ENCODE measurements at places on chromosomes 4 and X. TPM values are rescaled to one million over a fixed set of nuclear protein-coding genes. Genes with fewer than 3 reads are reported as not detected.

GRCh38 chrX:41759817-41760216 is 35.8 kb downstream of the GPR82 start:
- no peak for DNase-seq

DNA sequence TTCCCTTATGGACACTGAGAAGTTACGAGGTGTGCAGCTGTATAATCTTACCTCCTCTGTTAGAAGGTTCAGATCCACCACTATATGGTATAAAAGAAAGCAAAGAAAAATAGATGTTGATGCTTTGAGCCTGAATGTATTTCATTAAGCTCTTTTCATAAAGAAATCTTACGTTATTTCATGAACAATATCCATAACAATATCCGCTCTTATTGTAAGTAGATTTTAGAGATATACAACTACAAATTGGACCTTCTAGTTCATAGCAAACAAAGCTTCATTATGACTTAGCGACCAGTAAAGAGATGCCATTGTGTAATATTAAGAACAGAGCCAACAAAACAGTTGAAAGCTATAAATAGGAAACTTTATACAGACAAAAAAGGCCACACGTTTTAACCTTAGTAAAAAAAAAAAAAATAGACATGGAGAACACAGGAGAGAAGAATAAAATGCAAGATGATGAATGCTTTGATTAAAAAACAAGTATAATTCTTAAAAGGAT is 203.6 kb downstream of the PDGFC start:
- DNase-seq: no peak

Gene HSFX3
- not detected for total RNA-seq

Gene TBC1D9
- 0.04 TPM for total RNA-seq

Gene SOWAHD
- 0.18 TPM for total RNA-seq

Gene SPANXA1
- total RNA-seq: not detected

DNA sequence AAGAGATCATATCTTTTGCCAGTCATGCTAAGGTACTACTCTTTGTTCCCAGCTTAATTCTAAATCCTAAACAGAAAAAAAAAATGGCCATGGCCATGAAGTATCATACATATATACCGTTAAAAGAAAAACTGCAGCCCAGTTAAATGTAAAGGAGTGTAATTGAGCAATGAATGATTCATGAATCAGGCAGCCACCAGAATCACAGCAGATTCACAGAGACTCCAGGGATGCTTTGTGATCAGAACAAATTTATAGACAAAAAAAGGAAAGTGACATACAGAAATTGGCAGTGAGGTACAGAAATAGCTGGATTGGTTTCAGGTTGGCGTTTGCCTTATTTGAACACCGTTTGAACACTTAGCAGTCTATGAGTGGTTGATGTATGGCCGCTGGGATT is 42.1 kb upstream of the PDGFC start:
- no peak for DNase-seq

GRCh38 chr4:140659943-140660700 is 91.4 kb upstream of the UCP1 start:
- no peak for DNase-seq

DNA sequence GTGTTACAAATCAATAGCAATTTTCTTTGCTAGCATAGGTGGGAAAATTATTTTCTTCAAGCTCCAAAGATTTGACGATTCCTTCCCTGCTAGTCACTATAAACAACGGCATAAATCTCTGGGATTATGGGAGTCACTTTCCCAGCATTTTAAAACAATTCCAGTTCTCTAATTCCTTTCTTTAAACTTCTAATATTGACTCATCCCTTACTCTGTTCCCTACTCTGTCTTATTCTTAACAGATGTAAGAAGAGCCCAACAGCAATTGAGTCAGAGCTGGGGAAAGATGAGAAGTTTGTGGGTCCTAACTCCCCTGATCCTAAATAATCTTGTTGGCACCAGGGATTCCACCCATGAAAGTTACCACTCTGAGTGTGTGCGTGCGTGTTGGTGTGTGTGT is 47.4 kb upstream of the IL21 start:
- no peak for DNase-seq

GRCh38 chrX:39809331-39809730 is 288.4 kb downstream of the BCOR start:
- no peak for DNase-seq

Gene MSX1
- 0.10 TPM for total RNA-seq

- no peak for DNase-seq
Observed at GRCh38 chrX:41946235-41946634, 22.9 kb upstream of the CASK start.

GRCh38 chrX:155666741-155667140 is 54.0 kb upstream of the TMLHE start:
- DNase-seq: no peak

Gene MRFAP1L1
- total RNA-seq: 42.5 TPM

DNA sequence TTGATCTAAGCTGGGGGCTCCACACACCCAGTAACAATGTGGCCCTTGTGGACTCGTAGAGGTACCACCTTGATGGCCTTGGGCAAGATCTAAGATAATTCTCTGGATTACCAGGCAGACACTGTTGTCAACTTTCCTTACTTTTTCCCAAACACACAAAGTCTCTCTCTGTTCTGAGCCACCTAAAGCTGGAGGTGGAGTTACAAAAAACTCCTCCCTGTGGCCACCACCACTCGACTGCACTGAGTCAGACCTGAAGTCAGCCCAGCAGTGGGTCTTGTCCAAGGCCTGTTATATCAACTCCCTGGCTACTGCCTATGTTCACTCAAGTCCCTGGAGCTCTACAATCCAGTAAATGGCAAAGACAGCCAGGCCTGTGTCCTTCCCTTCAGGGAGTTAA is 70.1 kb upstream of the TECRL start:
- no peak for DNase-seq

- no peak for DNase-seq
Observed at GRCh38 chrX:13897566-13897965, 80.7 kb upstream of the GPM6B start.

Gene GK
- 30.4 TPM for total RNA-seq

DNA sequence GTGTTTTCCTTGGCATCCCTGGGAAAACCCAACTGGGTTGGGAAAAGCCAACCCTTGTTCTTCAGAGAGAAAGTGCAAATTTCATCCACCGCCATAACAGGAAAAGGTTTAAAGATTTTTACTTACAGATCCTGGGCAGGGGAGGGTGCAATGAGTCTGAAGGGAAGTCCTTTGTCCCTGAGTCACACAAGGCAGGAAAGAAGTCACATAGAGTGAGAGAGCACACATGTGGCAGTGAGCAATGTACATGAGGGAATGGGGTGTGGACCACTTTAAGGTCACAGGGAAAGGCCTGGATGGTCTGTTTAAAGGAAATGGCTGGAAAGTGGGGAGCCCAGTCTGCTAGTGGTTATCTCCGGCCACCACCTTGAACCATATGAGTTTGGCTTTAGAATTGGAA is 248.9 kb downstream of the HS3ST1 start:
- no peak for DNase-seq

DNA sequence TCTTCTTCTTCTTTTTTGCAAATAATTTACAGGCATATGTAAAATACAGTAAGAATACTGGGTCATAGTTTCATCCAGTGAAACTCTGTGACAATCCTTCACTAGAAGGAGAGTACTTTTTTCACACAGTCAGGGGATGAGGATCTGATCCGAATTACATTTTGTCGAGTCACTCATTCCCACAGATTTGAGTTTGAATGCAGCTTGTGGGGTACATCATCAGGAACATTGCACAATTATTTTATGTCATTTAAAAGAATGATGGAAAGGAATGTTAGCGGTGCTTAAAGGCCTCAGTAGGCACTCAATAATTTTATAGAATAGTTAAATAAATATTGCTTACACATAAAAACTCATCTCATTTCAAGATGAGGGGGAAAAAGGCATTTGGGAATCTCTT is 88.6 kb downstream of the CHRNA9 start:
- DNase-seq: no peak

Gene H2BW2
- total RNA-seq: not detected

- no peak for DNase-seq
Observed at GRCh38 chrX:68703369-68703768, 55.9 kb downstream of the STARD8 start.

Gene CCSER1
- 0.29 TPM for total RNA-seq

Gene TASL
- total RNA-seq: 3.4 TPM

GRCh38 chrX:53421125-53421524 is 1.3 kb downstream of the SMC1A start:
- DNase-seq: no peak

Gene GLRB
- not detected for total RNA-seq

- no peak for DNase-seq
Observed at GRCh38 chr4:168139336-168139735, 47.0 kb downstream of the ANXA10 start.

GRCh38 chrX:16743604-16744325 is 24.4 kb downstream of the SYAP1 start:
- DNase-seq: no peak

DNA sequence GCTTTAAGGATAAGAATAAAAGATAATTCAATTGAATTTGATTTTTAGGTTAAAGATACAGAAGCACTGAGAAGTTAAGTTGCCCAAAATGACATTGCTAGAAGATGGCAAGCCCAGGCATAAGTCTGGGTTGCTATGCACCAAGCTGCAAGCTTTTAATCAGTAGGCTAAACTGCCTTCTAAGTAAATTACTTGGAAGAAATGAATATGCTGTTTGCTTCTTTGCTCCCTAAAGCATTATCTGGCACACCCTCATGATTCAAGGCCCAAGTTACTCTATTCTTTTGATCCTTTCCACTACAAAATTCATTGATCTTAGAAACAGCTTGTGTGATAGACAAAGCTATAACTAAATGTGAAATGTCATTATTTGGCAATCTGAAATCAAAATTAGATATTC is 1991.1 kb downstream of the ARAP2 start:
- DNase-seq: no peak

DNA sequence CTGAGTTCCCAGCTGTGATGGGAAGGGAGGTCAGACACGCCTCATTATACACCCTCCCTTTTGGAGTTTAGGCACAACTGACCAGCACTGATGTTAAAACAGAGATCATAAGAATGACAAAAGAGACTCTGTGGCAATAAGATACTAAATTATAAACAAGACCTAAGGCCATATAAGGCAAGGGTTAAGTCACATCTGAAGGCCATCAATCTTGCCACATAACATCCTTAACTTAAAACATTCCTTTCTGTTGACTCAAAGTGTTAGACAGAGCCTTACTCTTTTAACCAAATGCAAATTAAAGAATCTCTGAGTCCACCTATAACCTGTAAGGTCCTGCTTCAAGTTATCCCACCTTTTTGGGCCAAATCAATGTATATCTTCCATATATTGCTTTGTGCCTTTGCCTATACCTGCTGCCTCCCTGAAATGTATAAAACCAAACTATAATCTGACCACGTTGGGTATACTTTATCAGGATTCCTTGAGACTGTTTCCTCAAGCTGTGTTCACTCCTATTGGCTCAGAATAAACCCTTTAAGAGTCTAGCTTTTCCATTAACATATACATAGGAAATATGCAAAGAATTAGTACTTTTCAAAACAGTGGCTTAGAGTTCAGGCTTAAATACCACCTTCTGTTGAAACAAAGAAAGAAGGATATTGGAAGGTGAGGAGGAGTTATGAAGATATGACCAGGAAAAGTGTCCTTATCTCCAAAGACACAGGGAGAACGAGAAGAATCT is 214.4 kb upstream of the PPP1R2C start:
- DNase-seq: no peak

DNA sequence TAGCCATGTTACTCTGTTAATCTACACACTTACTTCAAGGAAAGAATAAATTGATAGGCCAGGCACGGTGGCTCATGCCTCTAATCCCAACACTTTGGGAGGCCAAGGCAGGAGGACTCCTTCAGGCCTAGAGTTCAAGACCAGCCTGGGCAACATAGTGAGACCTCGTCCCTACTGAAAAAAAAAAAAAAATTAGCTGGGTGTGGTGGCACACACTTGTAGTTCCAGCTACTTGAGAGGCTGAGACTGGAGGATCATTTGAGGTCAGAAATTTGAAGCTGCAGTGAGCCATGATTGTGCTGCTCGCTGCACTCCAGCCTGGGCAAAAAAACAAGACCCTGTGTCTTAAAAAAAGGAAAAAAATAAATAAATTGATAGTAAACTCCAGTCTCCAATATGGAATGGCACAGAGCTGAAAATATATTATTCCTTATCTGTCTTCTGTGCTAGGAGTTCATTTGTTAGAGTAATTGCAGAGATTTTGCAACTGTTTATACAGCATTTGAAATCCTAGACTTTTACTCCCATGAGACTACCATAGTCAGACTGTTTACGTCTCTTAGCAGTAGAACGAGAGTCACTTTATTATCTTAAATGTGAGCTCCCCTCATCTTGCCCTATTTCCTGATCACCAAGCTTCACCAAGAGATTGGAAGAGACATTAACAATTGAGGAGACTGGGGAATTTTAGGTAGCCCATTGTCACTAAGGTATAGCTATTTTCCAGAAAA is 18.8 kb upstream of the TMEM131L start:
- no peak for DNase-seq

GRCh38 chr4:151291485-151291884 is 14.5 kb downstream of the PRSS48 start:
- DNase-seq: no peak

DNA sequence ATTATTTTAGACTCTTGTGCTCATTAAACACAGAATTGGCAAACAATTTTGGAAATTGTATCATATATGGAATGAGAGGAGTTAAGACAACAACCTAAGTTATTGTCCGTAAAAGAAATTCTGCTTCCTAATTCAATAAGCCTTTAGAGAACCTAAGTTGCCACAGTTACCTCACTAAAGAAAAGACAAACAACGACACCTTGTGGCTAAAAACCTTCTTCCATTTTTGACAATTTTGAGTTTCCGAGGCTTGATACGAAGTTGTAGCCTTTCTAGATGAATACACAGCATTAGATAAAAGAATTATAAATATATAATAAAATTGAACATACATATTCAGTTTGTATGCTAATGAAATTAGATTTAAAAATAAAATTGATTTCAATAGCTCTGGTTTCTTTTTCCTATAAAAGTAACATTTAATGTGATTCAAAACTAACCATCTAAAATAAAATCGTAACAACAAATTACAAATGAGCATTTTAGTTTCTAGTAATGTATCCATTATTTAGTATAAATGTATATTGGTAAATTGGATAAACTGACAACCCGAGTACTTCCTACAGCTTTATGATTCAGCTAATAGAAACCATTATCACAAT is 275.1 kb downstream of the GPM6A start:
- no peak for DNase-seq

Gene ANKRD37
- 12.5 TPM for total RNA-seq

Gene MAPK10
- 0.29 TPM for total RNA-seq

Measured in activated naive CD8-positive, alpha-beta T cell treated with anti-CD3 and anti-CD28 coated beads for 36 hours (primary cell).